Stimulated activated CD8-positive, alpha-beta memory T cell treated with anti-CD3 and anti-CD28 coated beads, Interleukin-7, amount 100 ng/mL, for 1 hour (primary cell): ENCODE measurements at places on chromosomes 4 and X.

- DNase-seq, result no peak
These were observed 8.4 kb downstream of the NIPAL1 start for GRCh38 chr4:48025005-48025404.

DNA sequence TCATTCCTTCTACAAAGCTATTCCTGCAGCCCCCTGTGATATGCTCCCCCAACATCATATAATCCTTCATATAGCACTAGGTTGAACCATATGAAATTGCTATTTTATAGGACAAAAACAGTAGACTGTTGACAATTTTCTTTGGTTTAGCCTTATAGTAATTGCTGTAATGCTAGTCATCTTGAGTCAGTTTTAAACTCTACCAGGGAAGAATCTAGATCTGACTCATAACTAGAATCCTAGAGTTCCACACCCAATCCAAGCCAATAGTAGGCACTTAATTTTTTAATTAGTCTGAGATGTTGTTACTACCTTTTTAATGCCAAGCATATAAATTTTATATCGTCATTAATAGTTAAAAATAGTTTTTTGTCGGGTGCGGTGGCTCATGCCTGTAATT, 136.8 kb downstream of the CHRNA9 start:
- no peak for DNase-seq

- no peak for DNase-seq
These were observed 12.4 kb downstream of the NKX1-1 start for GRCh38 chr4:1393866-1394265.

GRCh38 chrX:114800719-114801118, 216.7 kb downstream of the IL13RA2 start:
- DNase-seq, result no peak

- DNase-seq, result no peak
These were observed 312.6 kb upstream of the FTHL17 start for GRCh38 chrX:31384471-31384870.

DNA sequence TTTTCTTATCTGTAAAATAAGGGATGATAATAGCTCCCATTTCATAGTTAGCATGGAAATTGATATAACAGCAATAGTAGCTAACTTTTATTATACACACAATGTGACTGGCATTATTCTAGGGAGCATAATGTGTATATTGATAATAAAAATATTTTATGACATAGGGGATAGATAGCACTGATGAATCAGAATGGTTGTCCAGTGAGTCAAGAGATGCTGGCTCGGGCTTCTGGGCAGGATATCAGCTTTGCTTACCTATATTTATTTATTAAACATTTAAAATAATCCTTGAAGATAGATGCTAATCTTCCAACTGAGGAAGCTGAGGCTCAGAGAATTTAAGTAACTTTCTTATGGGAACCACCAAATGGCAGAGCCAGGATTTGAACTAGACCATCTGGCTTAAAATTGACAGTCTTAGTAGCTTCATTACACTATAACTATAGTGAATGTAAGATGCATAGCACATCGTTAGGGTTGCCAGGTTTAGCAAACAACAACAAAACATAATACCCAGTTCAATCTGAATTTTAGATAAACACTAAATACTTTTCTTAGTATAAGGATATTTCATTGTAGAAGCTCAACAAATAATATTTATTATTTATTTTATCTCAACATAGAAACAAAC, 2.7 kb downstream of the AFP start:
- DNase-seq, result no peak

DNA sequence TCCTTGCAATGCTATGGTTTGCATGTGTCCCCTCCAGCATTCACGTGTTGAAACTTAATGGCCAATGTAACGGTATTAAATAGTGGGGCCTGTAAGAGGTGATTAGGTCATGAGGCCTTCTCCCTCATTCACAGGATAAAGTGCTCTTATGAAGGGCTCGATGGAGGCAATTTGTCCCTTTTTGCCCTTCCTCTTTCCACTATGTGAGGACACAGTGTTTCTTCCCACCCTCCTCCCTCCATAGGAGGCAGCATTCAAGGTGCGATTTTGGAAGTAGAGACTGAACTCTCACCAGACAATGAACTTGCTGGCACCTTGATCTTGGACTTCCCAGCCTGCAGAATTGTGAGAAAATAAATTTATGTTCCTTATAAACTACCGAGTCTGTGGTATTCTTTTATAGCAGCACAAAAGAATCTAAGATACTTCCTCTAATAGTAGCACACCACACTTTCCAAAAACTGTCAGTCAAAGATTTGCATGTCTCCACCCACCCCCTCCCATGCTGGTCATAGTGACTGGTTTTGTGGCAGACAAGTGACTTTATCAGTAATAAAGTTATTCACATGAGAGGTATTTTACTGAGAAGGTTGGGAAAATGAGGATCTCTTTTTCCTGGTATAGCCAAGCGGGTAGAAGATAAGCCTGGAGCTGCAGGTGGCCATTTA, 113.5 kb upstream of the TTC29 start:
- DNase-seq, result no peak

- DNase-seq, result no peak
These were observed 30.9 kb downstream of the MGST2 start for GRCh38 chr4:139696491-139696890.

DNA sequence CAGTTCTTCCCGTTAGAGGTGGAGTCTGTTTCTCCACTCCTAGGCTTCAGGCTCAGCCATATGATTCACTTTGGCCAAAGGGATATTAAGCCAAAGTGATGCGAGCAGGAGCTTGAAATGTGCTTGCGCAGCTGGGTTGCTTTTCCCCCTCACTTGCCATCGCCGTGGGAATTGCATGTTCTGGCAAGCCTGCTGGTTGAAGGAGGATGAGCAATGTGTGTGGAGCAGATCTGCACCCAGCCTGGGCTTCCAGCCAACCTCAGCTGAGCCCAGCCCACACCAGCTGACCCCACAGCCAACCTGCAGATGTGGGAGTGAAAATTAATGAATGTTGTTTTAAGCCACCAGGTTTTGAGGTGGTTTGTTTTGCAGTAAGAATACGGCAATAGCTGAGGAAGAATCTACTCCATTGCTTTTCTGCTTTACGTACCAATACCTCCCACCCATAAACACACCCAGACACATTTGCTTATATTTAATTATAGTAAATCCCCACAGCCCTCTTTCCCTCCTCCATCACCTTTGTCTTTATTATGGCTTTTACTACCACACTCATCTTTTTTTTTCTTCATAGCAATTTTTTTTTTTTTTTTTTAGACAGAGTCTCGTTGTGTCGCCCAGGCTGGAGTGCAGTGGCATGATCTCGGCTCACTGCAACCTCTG, 132.8 kb upstream of the FUNDC1 start:
- no peak for DNase-seq

DNA sequence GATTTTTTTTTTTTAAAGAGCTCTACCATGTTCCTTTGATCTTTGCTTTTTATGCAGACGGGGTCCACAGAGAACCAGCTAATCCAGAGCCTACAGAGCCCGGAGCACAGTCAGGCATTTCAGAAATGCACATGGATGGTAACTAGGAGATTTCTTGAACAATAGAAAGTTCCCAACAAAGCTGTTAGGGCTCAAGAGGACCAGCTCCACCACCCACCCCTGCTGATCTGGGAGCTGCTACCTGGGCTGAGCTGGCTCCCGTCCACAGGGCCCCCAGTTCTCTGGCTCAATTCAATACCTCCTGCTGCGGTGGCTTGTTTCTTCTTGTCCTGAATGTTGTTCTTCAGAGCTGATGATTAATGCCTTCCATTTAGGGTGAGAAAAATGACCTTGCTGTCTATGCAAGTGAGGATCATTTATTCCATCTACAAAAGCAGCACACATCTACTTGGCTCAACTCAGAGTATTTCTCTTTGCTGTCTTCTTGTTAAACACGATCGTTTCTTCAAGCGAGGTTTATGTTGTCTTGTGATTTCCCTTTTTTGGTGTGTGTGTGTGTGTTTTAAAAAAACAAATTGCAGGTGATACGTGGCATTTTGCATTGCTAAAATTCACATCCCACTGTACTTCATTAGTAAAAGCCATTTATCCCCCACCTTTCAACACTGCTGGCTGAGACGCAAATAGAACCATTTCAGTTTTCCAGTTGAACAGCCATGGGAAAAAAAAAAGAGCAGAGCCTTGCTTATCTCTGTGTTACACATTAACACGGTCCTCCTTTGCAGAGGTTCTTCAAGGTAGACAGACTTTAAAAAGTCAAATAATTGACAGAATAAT, 31.3 kb downstream of the IGFBP7 start:
- DNase-seq, result no peak

DNA sequence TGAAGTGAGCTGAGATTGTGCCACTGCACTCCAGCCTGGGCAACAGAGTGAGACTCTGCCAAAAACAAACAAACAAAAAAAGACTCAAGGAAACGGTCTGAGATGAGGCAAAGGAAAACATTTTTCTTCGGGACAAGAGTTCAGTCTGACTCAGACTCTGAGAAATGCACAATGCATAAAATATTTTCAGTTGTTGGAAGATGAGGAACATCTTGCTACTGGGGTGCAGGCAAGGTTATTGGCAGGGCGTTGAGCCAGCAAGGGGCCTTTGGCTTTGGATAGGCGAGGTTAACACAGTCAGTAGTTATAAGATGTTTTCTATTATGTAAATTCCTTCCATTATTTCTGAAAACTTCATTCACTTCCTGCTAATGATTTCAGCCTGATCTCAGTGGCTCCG, 96.1 kb upstream of the VCX start:
- DNase-seq, result no peak

DNA sequence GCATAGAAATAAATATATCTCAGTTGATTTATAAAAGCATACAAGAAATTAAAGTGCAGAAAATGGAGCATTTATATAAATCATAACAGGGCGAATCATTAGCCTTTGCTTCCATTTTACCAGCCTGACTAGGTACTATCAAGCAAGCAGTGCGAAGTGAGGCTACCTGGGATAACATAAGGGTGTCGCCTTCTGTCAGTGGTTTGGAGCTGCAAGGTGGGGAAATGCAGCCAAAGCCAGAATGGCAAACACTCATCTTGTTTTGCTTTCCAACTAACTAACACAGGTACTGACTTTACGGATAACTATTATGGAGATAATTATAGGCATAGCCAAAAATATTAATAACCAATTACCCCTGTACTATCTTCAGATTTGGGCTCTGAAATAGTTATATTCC, 1459.8 kb downstream of the RAPGEF2 start:
- no peak for DNase-seq

- no peak for DNase-seq
These were observed 1.3 kb downstream of the NPY1R start for GRCh38 chr4:163330916-163331628.

- DNase-seq, result no peak
These were observed 185.5 kb downstream of the TEX13C start for GRCh38 chrX:125505207-125505606.

- DNase-seq, result no peak
These were observed 94.1 kb upstream of the PDE5A start for GRCh38 chr4:119722670-119723069.

DNA sequence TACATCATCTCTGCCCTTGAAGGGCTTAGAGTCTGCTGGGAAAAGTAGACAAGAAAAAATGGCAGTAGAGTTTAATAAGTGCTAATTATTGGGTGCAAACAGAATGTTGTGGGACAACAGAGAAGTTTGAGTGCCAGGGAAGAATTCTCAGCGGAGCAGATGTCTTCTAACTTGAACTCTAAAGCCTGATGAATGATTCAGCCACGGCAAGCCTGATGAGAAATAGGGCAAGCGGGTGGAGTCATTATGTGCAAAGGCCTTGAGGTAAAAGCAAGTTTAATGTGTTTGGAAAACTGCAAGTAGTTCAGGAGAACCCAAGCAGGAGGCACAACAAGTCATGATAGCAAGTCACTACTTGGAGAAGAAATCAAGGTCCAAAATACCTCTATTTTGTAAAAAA, 37.5 kb downstream of the GC start:
- no peak for DNase-seq

DNA sequence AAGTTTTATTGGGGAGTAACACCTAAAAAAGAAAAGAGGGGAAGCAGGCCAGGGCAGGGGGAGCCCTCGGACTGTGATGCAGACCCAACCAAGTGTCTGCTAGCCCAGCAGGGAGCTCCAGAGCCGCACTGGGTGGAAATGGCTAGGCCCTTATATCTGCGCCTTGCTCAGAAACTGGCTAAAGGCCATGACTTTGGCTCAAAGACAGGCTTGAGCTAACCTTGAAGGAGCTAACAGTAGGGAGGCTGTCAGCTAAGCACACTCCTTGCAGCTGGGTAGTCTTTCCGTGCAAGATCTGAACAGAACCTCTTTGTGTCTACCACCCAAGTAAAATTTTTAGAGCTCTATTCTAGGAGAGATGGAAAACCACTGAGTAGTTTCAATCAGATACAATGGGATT, 43.0 kb downstream of the SEPSECS start:
- DNase-seq, result no peak

- DNase-seq, result no peak
These were observed 91.5 kb upstream of the ANKRD50 start for GRCh38 chr4:124804041-124804440.

DNA sequence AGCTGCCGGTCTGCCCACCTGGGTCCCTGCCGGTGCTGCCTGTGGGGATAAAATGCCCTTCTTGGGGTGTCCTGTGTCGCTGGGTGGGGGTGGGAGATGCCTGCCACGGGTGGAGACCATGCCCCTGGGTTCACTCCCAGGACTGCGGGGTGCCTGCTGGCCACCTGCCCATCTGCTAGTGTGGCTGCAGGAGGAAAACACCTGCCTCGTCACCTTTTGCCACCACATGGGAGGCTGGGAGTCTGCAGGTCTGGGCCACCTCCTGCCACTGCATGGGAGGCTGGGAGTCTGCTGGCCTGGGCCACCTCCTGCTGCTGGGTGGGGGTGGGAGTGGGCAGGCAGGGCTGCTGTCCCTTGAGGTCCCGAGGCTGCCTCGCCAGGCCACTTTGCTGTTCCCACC, 58.8 kb upstream of the AFAP1 start:
- DNase-seq, result no peak

DNA sequence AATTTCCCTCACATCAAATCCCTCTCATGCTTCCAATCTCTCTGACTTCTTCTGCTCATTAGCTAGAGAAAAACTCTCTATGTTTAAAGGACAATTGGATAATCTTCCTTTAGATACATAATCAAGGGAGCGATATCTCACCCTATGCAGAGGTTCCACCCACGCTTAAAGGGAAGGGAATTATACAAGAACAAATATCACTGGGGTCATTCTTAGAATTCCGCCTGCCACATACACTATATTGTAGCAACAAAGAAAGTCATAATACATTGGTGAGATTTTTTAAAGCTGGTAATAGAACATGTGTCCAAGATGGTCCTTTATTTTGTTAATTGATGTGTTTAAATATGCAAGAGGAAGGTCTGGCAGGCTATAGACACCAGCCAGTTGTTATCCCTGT, 31.5 kb downstream of the NKX6-1 start:
- no peak for DNase-seq

- DNase-seq, result no peak
These were observed 115.9 kb downstream of the MAML3 start for GRCh38 chr4:140038031-140038533.

- no peak for DNase-seq
These were observed 674.3 kb downstream of the IQCM start for GRCh38 chr4:149141391-149141790.

GRCh38 chr4:122798101-122798500, 28.5 kb upstream of the FGF2 start:
- no peak for DNase-seq

DNA sequence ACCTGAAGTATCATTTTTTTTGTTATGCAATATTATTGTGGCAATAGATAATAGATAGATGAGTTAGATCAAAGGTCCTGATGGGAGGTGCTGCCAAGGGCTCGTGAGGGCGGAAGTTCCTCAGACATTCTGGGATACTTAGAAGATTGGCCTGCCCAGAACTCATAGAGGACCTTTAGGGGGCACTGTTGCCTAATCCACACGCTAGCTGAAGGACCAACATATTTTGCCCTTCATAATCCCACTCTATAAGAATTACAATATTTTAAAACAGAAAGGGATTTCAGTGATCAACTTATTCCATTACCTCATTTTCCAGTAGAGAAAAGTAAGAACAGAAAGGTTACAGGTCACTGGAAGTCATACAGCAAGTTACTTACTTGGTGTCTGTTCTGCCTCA, 22.9 kb upstream of the COX7B2 start:
- DNase-seq, result no peak
